ENCODE measurements at places on chromosomes 16 and 17.

DNA sequence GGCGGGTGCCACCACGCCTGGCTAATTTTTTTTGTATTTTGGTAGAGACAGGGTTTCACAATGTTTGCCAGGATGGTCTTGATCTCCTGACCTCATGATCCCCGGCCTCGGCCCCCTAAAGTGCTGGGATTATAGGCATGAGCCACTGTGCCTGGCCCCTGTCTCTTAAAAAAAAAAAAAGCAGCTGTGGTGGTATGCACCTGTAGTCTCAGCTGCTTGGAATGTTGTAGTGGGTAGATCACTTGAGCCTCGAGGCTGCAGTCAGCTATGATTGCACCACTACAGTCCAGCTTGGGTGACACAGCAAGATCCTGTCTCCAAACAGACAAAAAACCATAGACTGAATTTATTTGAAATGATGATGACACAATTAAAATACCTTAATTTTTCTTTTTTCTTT is 24.3 kb downstream of the CDK12 start:
- DNase-seq = no peak

- no peak for DNase-seq
These were observed 1.3 kb upstream of the RAB11FIP3 start for GRCh38 chr16:424033-424622.

DNA sequence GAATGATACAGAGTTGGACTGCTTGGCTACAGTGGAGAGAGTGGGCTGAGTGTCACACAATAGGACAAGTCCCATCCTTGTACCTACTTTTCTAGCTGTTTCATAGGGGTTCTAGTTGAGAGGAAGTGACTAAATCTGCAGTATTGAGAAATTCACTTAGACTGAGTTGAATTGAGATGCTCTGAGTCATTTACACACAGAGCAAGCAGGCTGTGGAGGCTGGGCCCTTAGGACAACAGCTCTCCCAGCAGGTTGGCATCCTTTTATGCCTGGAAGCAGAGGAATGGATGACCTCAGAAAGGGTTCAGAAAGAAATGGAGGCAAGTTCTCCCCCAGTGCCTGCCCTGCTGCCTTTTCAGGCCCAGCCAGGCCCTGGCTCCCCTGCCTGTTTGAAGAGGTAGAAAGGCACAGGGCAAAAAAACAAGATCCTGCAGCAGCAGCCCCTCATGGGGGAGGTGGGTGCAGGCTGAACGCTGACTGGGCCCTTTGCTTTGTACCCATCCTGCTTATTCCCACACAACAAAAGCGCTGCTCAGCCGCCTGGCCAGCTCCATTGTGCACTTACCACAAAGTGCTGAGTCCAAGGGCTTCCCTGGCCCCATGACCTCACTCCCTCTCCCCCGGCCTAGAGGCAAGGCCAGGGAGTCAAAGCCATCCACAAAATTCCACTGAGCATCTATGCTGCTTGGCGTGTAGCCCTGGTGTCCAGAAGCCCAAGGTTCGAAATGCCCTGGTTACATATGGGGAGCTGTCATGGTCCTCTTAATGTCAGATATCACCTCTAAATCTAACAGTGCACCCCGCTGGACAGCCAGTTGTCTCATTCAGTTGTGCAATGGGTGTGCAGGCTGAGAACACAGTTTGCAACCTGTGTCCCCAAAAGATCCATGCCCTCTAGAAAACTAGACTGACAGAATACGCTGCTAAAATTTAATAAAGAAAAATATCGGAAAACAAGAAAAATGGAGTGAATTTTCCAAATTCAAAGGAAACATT is 5.4 kb upstream of the CRYBA1 start:
- no peak for DNase-seq

- no peak for DNase-seq
These were observed at the start of gene ADGRG3 for GRCh38 chr16:57668263-57668571. Gene ADGRG3 (plus strand): TSS chr16:57668306. CDS start chr16:57668348, 42 bp downstream.

DNA sequence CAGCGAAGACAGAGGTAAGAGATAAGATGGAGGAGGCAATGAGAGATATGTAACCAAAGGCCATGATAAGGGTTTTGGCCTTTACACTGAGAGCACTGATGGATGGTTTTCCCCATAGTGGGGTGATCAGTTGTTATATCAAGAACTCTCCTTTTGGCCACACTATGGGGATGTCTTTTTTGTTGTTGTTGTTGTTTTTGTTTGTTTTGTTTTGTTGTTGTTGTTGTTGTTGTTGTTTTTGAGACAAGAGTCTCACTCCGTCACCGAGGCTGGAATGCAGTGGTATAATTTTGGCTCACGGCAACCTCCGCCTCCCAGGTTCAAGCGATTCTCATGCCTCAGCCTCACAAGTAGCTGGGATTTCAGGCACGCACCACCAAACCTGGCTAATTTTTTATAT is 244.8 kb upstream of the DYNLRB2 start:
- no peak for DNase-seq

- no peak for DNase-seq
These were observed 82.1 kb upstream of the GNAO1 start for GRCh38 chr16:56109205-56109604.

DNA sequence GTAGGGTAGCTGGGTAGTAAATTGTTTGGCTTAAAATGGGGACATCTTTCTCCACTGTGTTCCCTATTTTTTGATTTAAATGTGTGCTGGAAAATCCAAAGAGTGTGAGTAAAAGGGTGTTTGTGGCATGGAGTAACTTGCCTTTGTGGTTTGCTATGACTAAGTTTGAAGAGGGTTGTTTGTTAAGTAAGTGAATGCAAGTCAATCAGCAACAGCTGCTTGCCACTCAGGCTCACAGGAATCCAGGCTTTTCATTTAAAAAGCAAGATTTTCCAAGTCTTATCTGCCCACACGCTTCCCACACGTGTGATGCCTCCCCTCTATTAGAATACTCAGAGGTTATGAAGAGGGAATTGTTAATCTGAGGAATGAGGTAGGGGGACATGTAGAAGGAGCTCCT is 847.7 kb upstream of the RBFOX1 start:
- DNase-seq = no peak

DNA sequence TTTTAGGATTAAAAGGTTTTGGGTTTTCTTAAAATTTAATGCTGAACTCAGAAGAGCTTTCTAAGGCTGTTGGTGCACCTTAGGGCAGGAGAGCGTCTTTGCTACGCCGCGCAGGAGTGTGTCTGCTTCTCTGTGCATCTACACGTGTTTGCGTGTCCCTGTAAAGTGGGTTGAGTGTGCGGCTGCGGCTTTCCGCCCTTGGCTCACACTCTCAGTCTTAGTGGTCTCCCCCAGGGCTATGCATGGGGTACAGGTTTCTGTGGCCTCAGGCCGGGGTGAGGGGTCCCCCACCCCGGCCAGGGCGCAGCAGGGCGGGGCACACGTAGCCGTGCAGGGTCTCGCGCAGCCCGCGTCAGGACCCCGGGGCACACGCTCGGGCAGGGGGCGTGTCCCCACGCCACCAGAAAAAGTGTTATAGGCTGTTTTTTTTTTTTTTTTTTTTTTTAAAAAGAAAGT is 727 bp upstream of the TENT4B start:
- no peak for DNase-seq

DNA sequence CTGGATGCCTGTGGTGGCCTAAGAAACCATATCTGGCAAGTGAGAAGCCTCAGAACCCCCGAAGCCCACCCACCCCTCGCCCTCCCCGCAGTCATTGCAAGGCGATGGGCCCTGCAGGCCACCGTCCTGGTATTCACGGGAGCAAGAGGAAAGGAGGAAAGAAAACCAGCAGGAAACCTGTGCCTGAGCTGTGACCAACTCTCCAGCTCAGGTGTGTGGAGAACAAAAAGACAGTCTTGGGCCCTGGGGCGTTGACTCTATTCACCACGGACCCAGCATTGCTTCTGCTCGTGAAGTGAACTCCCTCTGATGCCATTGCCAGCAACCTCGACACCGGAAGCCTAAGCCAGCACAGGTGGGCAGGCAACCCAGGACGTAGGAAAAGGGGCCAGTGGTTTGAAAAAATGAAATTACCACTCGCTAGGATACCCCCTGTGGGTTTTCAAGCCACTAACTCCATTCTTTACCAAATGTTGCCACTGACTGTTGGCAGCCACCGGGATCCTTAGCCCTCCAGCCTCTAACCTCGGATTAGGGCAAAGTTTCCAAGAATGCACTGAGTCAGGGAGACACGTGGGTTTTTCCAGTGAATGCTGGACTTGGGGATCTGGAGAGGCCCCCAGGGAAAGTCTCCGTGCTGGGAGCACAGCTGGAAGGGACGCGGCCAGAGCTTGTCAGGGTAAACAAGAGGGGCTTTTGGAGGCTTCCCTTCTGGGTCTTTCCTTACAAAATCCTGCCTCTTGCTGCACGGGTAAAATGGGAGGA is 25.1 kb downstream of the FA2H start:
- DNase-seq = no peak

DNA sequence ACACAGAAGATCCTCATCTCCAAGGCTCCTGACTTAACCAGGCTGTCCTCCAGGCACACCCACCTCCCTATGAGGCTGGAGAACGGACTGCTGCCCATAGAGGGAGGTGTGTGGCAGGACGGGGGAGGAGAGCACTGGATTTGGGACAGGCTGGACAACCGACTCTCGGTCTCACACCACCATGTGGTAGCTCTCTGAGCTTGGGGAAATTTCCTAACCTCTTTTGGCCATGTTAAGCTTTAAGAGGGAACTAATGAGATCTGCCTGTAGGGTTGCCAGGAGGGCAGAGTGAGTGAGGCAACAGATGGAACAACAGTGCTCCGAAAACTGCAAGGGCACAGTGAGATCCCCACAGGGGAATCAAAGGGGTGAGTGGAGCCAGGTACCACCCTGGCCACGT is 32.7 kb downstream of the RHBDL3 start:
- no peak for DNase-seq

DNA sequence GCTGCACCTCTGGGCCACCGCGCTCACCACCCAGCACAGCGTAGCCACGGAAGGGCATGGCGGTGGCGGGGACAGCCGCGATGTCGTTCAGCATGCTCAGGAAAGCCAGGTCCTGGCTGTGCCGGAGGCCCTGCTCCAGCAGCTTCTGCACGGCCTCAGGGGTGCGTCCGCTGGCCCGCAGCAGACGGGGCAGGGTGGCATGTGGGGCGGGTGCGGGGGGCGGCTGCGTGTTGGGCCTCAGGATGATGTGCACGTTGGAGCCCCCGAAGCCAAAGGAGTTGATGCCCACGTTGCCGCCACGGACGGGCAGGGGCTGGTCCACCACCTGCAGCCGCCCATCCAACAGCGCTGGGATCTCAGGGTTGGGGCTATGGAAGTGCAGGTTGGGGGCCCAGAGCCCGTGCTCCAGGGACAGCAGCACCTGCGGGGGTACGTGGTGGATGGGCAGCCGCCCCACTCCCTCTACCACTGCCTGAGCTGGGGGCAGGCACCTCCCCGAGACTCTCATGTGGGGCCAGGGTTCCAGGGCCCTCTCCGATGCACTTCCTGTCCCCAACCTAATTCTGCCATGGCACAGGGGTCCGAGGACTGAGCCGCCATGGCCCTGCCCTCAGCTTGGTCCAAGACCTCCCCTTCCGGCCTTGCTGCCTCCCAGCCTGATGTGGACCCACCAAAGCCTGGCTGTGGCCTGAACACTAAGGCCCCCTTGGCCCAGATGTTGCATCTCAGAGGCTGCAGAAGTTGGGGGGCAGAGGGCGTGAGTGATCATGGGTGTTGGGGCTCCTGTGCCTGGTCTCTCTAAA is 6.6 kb downstream of the FASN start:
- no peak for DNase-seq

GRCh38 chr17:64775701-64776570 is 113.8 kb upstream of the SMURF2 start:
- no peak for DNase-seq

GRCh38 chr16:68972013-68972412 is 128.7 kb downstream of the TANGO6 start:
- peak; percentile 27 for DNase-seq

- no peak for DNase-seq
These were observed 2.8 kb downstream of the NLK start for GRCh38 chr17:28045304-28045703.

DNA sequence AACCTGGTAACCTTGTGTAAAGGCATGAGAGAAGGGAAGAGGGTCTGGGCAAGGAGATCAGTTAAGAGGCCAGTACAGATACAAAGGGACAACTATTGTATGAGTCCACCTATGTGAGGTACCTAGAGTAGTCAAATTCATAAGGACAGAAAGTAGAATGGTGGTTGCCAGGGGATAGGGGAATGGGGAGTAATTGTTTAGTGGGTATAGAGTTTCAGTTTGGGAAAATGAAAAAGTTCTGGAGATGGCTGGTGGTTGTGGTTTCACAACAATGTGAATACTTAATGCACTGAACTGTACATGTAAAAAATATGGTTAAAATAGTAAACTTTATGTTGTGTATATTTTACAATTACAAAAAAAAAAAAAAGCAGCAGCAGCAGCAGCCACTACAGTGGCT is 49.4 kb downstream of the SNTB2 start:
- DNase-seq = no peak

Data from NCI-H2081 (cell line).